Activated effector memory CD4-positive, alpha-beta T cell treated with Interleukin-2 at 50 U/mL for 16 hours (primary cell): ENCODE measurements at places on chromosomes 5 and 9.

DNA sequence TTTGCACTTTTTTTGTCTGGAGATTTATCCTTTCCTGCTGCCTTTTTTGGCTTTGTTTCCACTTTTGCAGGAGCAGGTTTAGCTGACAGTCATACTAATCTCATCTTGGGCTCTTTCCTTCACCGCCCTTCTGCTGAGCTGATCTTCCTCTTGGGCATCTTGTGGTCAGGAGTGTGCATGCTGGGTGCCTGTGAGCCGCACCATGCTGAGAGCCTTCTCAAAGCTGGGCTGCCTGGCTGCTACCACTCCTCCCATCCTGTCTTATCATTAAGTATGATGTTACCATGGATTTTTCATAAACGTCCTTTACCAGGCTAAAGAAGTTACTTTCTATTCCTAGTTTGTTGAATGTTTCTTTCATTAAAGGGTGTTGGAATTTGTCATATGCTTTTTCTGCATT is 49.5 kb upstream of the MCCC2 start:
- DNase-seq = no peak

DNA sequence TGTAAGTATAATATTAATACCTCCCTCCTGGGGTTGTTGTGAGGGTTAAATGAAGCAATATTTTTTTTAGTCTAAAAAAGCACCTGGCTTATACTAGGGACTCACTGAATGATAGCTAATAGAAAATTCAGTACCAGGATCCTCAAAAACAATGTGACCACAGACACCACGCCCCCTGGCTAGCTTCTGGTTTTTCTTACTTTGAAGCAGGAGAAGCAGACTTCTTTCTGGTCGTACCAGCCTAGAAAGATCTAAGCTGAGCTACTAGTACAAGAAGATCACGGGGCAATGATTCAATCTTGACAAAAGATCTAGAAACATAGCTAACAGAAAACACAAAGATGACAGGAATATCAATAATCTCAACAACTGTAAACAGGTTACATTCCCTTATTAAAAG is 218.5 kb upstream of the SLC30A5 start:
- DNase-seq = peak; percentile 4

DNA sequence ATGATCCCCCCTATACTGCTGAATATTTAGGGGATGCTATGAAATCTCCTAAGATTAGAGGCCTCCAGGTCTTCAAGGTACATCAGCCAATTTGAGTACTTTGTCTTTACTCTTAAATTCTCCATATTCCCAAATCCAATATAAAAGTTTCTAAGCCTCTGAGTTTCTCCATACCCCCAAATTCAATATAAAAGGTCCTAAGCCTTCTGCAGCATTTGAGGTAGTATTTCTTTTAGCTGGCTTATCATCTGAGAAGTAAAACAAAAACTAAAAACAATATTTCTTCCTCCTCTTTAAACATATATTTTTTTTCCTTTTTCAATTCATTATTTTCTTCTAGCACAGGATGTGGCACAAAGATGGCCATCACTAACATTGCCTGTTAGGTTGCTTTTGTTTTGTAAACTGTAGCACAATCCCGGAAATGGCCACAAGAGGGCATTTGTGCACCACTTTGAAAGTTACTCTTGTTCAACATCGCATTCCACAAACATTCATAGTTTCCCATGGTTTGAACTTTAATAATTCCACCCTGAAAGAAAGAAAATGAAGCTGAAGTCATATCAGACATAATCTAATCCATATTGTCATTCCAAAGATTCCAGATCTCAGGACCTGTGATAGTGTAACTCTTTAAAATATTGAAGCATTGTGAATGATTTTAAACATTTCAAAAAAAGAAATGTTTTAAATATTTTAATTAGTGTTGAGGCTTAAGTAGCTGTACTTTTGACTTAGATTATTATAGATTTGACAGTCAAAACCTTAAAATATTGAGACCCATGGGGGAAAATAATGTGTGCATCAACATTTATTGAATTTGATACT is 21.0 kb upstream of the SCGB3A2 start:
- peak; percentile 8 for DNase-seq

GRCh38 chr5:152051499-152052454 is 127.1 kb upstream of the GLRA1 start:
- DNase-seq = no peak

DNA sequence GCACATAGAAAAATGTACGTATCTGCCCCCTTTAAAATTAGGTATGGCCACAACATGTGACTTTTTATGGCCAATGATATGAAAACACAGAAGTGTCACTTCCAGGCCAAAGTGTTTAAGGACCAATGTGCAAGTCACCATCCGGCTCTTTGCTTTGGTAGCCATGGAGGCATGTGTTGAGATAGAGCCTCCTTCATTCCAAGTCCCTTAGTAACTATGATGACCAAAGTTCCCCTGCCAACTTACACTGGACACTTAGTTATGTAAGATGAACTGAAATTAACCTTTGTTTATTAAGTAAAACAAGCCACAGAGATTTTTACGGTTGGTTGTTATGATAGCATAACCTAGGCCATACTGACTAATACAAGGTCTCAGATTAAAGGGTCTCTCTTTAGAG is 51.0 kb downstream of the FBN2 start:
- DNase-seq = no peak

- no peak for DNase-seq
Observed at GRCh38 chr9:133389025-133389557, 12.9 kb downstream of the STKLD1 start.

- DNase-seq = no peak
Observed at GRCh38 chr9:130608554-130609134, 29.3 kb downstream of the FUBP3 start.

- no peak for DNase-seq
Observed at GRCh38 chr5:42908086-42908485, 96.4 kb upstream of the SELENOP start.

- no peak for DNase-seq
Observed at GRCh38 chr5:154791535-154791934, 36.4 kb downstream of the LARP1 start.

- DNase-seq = no peak
Observed at GRCh38 chr5:143511736-143512135, 108.2 kb upstream of the NR3C1 start.

DNA sequence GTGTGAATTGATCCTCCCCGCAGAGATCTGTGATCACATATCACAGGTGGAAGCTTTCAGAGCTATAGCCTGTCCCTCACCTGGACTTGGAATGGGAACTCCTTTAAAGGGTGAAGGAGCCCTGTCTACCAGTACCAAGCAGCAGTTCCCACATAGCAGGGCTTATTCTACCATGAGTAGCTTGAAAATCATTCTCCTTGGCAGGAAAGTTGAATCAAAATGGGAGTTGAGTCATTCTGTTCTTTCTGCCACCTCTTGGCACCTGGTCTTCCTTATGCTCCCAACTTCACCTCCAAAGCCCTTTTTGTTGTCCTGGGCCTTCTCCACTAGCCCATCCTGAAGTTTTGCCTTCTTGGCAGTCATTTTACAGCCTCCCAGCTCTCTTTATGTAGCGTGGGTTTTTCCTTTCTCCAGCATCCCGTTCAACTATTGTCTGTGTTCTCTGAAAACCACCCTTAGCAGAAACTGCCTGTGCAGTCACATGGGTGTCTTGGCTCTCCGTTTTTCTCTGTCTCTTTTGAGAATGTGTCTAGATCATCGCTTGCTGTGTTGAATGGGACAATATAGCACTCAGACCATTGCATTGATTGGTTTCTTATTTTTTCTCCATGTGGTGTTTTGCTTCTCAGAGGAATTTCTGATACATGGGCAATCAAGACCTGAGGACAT is 222.2 kb downstream of the AOPEP start:
- DNase-seq = no peak

DNA sequence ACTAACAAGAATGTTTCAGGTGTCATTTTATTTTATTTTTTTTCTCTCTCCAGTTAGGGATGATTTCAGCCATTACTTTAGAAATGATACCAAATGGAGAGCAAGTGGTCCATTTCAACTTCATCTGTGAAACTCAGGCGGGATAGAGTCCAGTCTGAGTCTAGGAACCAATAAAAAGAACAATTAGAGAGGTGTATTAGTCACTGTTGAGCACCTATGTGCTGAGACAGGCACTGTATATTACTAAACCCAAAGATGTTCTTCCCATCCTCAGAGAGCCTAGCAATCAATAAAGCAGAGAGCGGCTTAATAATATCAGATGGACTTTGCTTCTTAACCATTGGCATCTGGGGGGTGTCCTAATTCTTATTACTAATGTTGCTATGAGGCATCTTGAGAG is 410.3 kb upstream of the SLC24A2 start:
- no peak for DNase-seq

DNA sequence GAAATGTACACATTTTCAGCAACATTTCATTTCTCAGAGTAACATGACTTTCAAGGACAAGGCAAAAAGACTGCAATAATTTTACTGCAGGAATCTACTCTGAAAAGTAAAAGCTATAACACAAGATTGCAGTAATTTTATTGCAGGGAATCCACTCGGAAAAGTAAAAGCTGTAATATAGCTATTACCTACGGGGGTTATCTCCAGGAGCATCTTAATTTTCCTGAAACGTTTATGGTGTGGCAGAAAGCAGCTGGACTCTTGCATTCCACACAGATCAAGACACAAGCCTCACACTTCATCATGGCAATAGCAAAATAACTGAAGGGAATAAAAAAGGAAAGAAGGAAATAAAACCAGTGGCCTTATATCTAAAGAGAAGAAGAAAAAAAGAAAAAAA is 171.2 kb downstream of the TSSK1B start:
- DNase-seq = no peak
